Activated T-helper 1 cell treated with Interleukin-2 at 50 U/mL for 16 hours (primary cell): ENCODE measurements at places on chromosomes 1 and 21.

DNA sequence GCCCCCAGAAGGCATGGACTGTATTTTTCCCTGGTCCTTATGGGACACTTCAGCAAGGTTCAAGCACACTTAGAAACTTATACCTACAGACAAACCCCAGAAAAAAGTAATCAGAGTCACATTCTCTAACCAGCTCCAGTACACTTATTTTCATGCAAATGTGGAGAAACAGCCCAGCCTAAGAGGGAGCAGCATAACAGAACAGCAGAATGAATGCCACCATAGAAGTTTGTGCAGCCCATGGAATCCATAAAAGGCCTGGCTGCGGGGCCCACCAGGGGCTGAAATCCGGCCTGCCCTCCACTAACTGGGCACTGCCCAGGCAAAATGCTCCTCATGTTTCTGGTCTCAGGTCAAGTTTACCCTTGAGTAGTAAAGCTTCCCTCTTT is 60.4 kb upstream of the ATP1A1 start:
- DNase-seq, result no peak

DNA sequence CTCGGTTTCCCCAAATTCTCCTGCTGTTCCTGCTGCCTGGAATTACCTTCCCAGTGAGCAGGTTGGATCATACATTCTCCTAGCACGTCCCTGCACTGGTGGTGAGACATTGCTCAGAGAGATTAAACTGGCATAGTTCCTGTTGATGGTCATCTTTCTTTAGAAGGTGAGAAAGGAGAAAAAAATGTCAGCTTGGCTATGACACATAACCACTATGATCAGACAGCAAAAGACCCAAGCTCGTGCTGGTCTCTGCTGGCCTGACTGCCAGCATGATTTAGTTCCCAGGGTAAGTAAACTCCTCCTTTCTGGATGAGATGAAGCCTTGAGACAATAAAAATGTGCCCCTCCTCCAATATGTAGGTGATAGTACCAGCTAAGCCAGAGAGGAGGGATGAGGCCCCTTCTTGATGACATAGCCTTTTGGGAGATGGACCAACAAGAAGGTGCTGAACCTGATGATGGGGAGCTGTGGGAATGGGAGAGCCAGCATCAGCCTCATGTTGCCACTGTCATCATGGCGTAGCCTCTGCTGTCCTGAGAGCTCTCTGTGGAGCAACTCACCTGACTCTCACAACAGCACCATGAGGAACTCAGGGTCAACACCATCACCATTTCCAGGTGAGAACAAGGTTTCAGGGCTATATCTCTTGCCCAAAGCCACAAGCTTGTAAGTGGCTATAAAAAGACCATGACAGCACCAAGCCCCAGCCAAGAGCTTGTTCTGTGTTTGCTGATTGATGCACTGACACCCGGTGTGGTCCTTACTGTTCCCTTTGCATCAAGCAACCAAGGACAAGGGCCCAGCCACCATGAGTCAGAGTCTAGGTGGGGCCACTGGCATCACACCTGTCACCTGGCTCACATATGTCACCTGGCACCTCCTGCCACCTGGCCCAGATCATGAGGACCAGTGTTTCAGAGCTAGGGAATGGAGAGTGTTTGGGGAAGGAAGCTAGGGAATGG is 200.0 kb downstream of the MATN1 start:
- no peak for DNase-seq

GRCh38 chr1:172941471-172941870 is 109.3 kb downstream of the TNFSF18 start:
- no peak for DNase-seq

DNA sequence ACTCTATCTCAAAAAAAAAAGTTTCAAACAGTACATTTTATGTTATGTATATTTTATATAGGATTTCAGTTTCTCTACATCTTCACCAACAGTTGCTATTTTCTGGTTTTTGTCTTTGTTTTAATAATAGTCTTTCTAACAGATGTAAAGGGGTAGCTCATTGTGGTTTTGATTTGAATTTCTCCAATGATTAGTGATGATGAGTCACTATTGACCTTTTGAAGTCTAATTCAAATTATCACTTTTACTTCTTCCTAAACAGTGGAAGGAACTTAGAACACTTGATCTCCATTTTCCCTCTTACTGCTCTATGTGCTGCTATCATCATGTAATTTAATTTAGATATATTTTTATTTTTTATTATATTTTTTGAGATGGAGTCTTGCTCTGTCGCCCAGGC is 31.7 kb upstream of the SHCBP1L start:
- DNase-seq, result no peak

GRCh38 chr1:9416918-9417500 is 122.3 kb upstream of the SLC25A33 start:
- DNase-seq, result no peak

GRCh38 chr1:109997867-109998229 is 13.3 kb downstream of the AHCYL1 start:
- DNase-seq, result no peak

DNA sequence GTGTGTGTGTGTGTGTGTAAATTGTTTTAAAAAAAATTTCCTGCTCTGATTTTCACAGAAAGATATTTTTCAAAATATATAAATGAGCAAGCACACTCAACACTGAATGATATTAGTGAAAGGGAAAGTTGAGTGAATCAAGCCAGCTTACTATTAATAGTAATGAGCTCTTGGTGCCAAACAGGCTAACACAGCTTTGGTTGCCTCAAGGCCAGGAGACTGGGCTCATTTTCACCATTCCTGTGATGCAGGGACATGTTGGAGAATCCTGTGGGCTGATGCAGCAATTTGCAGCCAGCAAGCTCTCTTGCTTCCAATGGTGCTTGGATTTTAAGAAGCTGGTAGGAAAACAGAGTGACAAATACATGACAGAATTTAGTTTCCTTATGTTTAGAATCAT is 30.2 kb downstream of the PLA2G4A start:
- no peak for DNase-seq

DNA sequence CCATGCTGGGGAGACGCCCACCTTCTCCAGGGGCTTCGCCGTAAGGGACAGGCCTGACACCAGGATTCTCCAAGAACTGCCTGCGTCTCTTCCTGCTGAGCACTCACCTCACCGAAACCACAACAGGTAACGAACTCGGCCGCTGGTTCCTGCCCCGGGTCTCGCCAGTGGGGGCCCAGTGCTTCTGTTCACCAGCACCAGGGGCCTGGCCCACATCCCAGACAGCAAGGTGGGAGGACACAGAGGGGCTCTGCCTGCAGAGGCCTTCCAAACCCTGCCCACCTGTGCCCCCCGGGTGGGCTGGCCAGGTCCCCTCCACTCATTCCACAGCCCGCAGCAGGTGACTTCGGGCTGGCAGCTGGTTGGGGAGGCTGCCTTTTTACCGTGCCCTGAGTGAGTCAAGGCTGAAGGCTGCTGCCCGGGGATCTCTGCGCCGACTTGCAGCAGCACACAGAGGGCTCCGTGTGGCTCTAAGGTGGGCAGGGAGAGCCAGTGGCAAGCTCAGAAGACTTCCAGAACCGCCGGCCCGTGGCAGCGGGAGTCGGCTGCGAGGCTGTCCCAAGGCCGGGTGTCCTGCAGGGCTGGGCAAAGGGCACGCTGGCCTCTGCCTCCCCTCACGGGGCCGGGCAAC is 14.7 kb upstream of the COL18A1 start:
- no peak for DNase-seq

DNA sequence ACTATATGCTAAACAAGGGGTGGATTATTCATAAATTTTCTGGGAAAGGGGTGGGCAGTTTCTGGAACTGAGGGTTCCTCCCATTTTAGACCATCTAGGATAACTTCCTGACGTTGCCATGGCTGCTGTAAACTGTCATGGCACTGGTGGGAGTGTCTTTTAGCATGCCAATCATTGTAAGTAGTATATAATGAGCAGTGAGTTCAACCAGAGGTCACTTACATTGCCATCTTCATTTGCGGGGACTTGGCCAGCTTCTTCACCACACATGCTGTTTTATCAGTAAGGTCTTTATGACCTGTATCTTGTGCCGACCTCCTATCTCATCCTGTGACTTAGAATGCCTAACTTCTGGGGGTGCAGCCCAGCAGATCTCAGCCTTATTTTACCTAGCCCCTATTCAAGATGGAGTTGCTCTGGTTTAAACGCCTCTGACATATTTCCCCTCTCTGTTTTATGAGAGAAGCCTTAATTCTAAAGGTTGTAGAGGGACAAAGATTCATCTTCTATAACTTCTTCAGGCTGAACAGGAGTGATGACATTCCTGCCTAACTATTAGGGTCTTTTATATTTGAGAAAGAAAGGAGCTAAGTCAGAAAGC is 60.4 kb downstream of the DIP2A start:
- no peak for DNase-seq

GRCh38 chr1:208198236-208198635 is 45.9 kb downstream of the PLXNA2 start:
- DNase-seq, result no peak

DNA sequence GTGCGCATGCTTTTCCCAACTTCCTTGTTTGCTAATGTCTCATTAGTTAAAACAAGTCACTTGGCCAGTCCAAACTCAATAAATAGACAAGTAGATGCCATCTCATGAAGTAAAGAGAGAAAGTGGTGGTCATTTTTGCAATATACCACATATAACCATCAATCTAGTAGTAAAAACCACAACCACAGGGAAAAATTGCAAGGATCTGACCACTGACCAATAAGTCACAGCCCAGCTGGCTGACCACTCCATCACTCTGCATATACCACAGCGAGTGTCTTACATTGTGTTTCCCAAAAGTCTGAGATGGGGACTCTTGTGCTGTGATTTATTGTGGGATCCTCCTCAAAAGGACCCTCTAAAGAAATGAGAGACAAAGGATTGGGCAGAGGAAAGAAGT is 76.0 kb downstream of the FH start:
- no peak for DNase-seq

GRCh38 chr1:70202173-70202758 is 3.1 kb downstream of the LRRC40 start:
- no peak for DNase-seq

GRCh38 chr1:245999697-246000637 is 507.1 kb downstream of the SMYD3 start:
- DNase-seq, result no peak

GRCh38 chr1:206859082-206859521 is 6.3 kb upstream of the IL20 start:
- DNase-seq, result no peak

GRCh38 chr1:107992347-107992746 is 27.4 kb upstream of the VAV3 start:
- DNase-seq, result no peak

DNA sequence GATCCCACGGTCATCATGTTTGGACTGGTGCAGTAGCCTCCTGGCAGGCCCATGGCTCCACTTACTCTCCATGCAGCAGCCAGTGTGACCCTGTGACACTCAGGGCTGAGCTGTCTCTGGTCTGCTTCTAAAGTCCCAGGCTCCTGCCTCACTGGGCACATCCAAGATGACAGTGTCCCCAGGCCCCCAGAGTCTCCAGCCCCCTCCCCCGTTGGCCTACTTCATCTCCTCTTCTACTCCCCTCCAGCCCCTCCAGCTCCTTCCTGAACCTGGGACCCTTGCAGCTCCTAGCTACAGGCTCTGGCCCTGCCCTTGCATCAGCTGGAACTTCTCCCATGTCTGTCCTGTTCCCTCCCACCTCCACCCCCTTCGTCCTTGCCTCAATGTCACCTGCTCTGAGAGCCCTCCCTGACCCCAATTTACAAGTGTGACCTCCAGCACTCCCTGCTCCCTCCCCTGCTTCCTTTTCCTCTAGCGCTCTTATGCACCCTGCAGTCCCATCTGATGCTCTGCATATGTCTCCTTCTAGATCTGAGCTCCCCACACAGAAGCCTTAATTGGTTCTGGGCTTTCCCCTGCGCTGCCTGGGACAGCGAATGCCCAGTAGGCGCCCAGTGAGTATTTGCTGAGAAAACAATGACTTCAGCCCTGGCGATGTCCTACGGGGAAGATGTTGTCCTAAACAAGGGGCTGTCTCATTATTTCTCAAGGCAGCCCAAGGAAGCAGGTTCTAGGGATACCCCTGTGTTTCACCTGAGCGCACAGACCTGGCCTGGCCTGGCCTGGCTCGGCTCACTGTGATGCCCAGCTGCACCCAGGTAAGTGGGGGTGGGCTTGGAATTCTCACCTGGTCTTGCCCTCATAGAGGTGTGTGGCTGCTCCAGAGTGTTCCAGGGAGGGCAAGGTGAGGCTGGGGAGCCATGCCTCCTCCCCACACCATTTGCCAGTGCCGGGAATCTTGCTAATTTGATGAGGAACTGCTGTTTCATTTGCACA is 600.6 kb downstream of the PTPRU start:
- no peak for DNase-seq

DNA sequence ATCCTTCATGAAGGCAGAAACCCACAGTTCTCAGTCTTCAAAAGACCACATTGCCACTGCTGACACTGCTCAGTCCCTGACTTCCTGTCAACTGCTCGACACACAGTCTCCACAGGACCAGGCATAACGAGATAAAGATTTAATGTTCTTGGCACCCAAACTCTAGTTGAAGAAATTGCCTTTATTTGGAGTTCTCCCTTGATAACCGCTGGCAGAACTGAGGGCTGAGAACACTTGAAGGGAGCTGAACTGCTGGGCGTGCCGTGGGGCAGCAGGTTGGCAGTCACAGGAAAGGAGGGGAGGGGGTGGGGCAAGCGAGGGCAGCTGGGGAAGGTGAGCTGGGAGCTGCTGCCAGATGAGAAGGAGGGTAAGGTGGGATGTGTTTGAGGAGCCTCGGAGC is 15.9 kb downstream of the HENMT1 start:
- DNase-seq, result peak; percentile 19

DNA sequence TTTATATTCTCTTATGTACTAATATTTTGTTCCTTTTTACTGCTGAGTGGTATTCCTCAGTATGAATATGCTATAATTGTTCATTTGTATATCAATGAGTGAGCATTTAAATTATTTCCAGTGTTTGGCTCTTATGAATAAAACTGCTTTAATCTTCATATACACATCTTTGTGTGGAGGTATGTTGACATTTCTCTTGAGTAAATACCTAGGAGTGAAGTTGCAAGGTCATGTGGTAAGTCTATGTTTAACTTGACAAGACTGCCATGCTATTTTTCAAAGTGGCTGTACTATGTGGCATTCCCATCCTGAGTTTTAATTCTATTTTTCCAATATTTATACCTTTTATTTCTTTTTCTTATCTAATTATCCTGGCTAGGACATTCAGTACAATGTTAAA is 124.2 kb downstream of the ADSS2 start:
- no peak for DNase-seq

- DNase-seq, result no peak
Observed at GRCh38 chr1:68230484-68230802, 1.9 kb downstream of the WLS start.

- no peak for DNase-seq
Observed at GRCh38 chr1:89605692-89606091, 27.2 kb upstream of the LRRC8C start.

- DNase-seq, result no peak
Observed at GRCh38 chr1:107358619-107359327, 217.9 kb downstream of the NTNG1 start.
